ENCODE measurements at places on chromosomes 16 and 17.

DNA sequence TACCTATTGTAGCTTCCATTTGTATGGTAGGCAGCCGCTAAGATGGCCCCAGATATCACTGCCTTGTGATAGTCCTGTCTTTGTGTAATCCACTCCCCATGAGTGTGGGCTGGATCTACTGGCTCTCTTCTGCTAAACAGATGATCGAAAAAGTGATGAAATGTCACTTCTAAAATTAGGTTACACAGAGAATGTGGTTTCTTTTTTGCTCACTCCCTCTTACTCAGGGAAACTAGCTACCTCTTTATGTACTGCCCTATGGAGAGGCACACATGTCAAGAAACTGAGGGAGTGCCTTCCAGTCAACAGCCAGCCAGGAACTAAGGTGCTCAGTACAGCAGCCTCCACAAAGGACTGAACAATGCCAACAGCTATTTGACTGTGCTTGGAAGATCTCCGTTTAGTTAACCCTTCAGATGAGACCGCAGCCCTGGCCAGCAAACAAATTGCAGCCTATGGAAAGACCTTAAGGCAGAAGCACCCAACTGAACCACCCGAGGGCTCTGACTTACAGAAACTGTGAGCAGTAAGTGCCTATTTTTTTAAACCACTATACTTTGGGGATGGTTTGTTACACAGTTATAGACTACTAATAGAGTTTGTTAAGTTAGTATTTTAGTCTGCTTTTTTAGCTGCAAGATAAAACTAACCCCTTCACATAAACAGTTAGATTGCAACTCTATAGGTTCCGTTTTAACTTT, 113.2 kb upstream of the MAF start:
- DNase-seq = no peak

DNA sequence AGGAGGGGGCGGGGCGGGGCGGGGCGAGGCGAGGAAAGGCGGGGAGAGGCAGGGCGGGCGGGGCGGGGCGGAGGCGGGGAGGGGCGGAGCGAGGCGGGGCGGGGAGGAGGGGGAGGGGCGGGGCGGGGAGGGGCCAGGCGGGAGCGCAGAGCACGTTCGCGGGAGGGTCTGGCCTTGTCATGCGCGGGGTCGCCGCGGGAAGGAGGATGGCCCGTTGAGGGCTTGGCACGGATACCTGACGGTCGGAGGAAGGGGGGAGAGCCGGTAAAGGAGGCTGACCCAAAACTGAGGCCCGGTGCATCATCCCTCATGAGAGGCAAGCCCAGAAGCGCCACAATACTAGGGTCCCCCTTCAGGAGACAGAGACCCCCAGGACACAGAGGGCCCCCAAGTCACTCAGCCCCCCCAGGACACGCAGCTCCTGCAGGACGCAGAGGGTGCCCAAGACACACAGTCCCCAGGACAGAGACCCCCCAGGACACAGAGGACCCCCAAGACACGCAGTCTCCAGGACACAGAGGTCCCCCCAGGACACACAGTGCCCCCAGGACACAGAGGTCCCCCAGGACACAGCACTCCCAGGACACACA, 593 bp upstream of the WDR45B start:
- DNase-seq = no peak

- no peak for DNase-seq
Measured at GRCh38 chr16:1332618-1333148, 762 bp upstream of the BAIAP3 start.

DNA sequence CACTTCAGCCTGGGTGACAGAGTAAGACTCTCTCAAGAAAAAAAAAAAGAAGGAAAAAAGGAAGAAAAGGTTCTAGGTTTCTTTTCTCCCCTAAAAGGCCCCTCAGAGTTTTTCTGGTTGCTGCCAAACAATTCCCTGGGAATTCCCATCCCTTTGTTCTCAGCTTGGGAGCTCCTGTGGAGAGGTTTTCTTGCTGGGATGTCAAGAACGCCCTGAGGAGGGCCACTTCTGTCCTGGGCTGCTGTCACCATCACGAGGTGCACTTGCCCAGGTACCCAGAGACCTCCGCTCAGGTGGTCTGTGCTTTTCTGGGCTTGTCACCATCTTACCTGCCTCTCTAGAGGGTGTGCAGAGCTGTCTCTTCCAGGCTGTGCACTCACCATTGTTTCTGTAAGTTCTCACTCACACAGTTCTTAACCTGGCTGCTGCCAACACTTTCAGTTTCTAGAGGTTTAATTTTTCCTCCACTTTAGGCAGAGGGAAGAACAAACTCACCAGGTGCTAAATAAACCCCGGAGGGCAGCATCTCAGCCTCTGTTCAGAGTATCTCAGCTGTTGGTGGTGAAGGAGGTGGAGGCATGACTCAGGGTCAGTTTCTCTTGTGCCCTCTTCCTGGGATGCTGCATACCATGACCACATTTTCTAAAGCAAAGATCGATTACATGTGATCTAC, 2.4 kb upstream of the COX6A2 start:
- no peak for DNase-seq

DNA sequence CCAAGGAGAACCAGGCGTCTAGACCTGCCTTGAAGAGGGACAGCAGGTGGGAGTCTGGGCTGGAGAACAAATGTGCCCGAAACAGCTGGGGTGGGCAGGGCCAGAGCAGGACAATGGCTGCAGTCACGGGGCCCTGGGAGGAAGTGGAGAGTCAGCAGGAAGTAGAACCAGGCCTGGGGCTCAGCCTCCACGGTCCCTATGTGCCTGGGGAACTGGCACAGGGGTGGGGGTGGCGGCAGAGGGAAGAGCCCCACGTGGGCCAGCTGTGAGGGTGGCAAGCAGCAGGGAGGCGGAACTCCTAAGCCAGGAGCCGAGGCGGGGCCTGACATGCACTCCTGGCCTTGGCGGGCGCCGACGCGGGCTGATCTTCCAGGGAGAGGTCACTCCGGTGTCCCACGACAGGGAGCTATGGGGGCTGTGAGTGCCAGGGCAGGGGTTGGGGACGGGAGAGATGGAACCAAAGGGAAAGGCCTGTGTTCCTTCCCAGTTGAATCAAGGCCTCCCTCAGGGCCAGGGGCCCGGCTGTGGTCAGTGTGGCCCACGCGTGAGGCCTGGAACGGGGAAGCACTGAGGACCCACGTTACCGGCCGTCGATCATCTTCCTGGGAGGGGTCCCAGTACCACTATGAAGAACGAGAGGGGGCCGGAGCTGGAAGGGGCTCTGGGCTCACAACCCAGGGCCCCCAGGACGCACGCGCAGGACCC, 42.7 kb downstream of the TIMM22 start:
- no peak for DNase-seq

- no peak for DNase-seq
Measured at GRCh38 chr17:1996800-1997288, 28.3 kb downstream of the RTN4RL1 start.

- DNase-seq = no peak
Measured at GRCh38 chr16:28859326-28859725, 4.3 kb upstream of the SH2B1 start.

GRCh38 chr17:27315322-27315721, 21.4 kb downstream of the WSB1 start:
- DNase-seq = no peak

GRCh38 chr17:82101767-82102679, 4.0 kb upstream of the FASN start:
- no peak for DNase-seq

DNA sequence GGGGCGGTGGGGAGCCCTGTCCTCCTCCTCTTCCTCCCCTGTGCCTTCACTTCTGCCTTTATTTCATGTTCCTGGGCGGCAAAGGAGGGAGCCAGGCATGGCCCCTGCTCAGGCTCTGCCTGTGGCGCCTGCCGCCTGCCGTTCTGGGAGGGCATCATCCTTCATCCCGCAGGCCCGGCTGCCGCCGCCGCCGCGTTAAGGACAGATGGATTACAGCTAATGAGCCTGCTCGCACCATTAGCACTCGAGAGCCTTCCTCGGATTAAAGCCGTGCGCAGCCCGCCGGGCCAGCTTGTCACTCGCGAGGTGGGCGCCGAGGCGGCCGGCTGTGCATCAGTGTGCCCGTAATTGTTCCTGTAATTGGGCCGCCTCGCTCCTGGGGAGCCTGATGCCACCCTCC, 127.7 kb upstream of the GSE1 start:
- DNase-seq = no peak

DNA sequence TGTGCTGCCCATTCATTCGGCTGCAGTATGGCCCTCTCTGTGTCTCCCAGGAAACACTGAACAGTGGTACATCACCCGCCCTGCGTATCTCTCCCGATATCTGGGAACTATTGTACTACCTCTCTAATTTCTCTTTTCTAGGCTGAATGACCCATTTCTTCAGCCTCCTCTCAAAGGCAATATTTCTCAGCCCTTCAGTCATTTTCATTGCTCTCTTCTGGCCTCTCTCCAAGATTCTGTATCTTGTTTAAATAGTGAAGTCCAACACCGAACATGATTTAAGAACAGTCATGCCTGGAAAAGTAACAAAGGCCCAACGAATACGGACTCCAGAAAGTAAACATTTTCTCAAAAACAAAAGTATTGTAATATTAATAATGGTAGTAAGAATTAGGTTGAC, 220.1 kb downstream of the ZFHX3 start:
- DNase-seq = no peak

DNA sequence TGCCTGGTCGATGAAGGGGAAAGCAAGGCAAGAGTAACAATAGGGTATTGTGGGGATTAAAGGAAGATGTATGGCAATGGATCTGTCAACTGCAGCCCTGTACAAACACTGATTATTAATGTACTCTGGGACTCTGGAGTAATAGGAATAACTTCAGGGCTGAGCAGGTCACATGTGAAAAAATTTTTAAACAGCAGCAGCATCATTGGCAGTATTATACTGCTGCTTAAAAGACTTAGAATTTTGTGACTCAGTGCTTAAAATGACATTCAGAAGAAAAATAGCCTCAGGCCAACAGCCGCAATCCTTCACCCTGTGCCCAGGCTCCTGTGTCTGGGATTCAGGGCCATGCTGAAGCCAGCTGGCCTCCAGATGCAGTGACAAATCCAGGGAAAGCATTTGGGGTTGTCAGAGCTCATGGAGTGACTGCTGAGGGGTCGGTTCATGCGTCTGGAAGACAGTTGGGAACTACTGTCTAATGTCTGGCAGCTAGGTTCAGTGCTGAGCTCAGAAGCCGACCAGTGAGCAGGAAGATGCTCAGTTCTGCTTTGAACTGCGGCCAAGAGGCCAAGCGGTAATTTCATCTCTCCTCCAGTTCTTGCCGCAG, 22.2 kb downstream of the TEX2 start:
- DNase-seq = no peak

GRCh38 chr16:86466696-86467406, 43.5 kb upstream of the FOXF1 start:
- DNase-seq = no peak

DNA sequence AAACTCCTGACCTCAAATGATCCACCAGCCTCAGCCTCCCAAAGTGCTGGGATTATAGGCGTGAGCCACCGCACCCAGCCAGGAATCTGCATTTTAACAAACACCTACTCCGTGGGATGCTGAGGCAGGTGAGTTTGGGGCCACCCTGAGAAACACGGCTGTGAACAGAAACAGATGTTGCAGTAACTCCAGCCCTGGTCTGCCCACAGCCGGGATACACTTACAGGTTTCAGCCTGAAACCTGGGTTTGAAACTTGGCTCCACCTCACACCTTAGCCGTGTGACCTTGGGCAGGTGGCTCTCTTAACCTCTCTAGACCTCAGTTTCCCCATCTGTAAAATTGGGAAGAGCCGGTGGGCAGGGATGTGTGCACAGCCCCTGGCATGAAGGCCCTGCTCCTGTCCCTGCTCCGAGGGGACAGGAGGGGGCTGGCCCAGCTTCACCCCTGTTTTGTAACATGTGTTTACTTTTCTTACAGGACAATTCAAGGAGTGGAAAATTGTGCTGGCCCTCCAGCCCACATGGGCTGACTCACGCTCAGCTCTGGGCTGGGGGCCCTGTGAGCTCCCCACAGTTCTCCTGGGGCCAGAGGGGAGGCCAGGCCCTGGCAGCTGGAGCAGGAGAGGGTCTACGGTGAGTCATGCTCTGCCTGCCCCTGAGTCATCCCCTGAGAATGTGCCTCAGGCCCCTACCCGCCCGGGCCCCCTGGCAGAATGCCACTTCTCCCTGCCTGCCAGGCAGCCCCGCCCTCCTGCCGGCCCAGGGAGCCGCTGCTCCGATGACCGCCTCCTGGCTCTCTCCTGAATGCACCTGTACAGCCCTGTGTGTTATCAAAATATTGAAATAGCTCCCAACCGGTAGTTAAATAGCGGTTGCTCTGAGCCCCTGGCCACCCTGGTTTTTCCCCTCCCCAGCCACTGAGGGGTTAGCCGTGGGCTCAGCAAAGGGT, 7.7 kb upstream of the PPL start:
- DNase-seq = no peak

DNA sequence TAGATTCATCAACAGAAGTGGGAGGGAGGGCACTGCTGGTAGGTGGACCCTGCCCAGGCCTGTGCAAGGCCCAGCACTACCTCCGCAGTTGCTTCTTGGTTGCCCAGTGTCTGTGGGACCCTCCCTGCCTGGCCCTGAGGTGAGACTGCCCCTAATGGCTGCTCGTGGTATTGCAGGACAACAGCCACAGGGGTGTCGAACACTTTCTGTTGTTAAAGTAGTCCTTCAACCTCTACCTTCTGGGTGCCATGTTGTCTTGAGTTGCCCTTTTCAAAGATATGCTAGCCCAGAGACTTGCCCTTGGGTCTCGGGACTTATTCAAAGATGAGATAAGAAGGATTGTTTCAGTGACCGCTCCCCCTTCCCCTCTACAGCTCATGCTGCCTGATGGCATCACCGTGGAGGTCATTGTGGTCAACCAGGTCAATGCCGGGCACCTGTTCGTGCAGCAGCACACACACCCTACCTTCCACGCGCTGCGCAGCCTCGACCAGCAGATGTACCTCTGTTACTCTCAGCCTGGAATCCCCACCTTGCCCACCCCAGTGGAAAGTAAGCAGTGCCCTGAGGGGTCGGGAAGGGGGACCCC, 29.1 kb downstream of the AKAP1 start:
- DNase-seq = no peak

DNA sequence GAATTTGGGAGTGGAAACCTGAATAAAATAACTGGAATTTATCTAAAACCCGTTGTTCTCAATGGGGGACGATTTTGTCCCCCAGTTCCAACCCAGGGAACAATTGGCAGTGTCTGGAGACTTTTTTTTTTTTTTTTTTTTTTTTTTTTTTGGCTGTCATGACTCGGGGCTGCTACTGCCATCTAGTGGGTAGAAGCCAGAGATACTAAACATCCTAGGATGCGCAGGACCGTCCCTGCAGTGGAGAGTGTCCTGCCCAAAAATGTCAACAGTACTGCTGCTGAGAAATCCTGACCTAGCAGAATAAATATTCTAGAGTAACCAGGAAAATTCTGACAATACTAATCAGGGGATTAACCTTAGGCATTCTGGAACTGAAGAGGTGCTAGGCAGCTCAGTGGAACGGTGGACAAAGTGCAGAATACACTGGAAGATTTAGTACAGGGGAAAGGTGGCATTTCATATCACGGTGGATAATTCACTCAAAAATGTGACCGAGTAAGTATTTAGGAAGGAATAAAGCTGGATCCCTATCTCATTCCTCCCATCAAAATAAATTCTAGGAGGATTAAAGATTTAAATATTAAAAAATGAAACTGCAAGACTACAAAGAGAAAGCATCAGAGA, 107.6 kb downstream of the SPECC1 start:
- DNase-seq = no peak

DNA sequence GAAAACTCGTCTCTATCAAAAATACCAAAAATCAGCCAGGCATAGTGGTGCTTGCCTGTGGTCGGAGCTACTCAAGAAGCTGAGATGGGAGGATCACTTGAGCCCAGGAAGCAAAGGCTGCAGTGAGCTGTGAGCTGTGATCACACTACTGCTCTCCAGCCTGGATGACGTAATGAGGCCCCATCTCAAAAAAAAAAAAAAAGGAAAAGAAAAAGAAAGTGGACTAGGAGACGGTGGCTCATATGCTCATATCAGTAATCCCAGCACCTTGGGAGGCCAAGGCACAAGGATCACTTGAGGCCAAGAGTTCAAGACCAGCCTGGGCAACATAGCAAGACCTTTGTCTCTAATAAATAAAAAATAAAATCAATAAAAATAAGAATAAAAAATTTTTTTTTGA, 8.8 kb upstream of the SUMO2 start:
- no peak for DNase-seq

All from cortex of kidney (tissue), 1 donor.